Eye (tissue), 1 donor: ENCODE measurements at places on chromosomes 6 and 20.

- no peak for DNase-seq
These were observed 189.0 kb downstream of the BTBD9 start for GRCh38 chr6:38450717-38451116.

GRCh38 chr6:30111266-30111856, 1.5 kb downstream of the TRIM31 start:
- DNase-seq: no peak

GRCh38 chr6:72083976-72084375, 197.6 kb downstream of the RIMS1 start:
- DNase-seq: no peak

DNA sequence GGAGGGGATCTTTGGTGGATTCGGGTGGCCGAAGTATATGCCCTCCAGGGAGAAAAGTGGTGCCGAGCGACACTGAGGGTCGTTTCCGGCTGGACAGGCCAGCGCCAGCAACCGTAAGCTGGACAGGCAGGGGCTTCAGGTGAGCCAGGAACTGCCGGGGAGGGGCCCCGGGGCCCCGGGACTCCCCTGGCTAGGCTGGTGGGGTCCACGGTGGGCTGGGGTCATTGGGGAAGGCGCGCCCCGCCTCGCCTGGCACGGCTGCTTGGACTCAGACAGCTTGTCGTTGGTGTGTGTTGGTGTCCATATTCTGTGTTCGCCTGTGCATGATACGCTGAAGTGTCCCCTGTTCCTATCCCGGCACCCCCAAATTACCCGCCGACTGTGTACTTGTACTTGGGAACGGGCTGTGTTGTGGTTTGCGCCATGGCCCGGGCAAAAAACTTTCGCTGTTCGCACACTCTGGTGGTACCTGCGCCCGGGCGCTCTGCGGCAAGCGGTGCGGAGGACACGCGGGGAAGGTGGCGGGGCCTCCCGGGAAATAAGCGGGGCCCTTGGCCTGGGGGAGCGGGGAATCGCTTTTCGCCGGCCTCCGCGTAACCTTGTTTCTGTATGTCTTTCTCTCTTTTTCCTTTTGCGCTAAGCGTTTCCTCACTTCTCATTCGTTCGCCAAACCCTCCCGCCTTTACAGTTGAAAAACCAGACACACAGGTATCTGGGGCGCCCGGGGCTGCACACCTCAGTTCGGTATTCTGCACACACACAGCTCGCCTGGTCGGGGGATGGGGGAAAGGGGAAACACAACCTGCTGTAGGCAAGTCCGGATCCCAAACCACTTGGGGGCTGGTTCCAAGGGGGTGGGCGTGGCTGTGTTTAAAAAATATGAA, 3.2 kb downstream of the GNAS start:
- peak; percentile 57 for DNase-seq

DNA sequence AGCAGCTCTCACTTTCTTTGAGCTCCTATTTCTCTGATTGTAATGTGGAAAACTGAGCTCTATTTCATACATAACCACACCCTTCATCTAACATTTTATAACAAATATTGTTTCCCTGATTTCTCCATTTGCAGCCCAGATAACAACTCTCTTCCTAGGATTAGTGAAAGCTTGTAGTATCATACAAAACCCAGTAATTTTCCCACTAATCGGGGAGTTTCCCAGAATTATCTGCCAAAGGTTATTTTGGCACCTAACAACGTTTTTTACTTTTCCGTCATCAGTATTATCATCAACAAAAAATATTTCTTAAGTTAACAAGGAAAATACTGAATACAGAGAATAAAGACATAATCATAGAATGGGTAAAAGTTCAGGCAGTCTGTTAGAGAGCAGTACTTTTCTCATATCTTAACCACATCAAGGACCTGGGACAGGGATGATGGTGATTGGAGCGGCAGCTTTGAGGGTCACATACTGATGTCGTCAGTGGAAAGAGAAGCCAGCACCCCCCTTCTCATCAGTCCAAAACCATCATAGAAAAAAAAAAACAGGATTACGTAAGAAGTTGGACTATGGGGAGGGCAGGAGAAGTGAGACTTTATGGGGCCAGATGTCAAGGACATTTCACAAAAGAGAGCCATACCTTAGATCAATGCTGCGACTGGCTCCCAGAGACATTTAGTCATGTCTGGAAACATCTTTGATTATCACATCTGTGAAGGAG, 166.1 kb upstream of the TNFAIP3 start:
- DNase-seq: no peak

DNA sequence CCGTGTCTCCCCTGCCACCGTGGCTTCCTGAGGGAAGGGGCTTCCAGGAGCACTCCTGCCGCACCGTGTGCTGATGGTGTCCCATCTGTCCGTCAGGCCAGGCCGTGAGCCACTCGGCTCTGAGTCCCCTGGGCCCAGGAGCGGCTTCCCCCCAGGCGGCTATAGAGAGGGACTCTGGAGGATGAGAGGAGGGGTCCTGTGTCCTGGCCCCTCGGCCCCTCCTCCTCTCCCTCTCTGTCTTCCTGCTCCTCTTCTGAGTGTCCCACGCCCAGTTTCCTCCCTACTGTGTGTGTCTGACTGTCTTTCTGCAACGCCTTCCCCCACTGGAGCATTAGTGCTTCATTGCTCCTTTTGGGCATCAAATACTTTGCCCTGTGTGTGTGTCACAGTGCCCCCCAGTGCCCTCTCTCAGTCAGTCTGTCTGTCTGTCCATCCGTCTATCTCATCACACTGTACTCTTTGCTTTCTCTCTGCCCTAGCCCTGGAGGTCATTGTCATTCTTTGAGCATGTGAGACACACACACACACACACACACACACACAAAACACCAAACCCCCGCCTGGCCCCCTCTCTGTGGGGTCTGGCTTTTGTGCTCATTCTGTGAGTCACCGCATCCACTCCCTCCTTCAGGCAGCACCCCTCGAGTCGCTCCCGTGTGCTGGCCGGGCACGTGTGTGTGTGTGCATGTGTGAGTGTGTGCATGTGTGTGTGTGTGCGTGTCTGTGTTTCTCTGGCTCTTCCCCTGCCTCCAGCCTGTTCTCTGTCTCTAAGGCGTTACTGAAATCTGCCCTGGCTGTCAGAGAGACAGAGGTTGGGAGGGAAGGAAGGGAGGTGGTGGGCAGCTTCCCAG, 71.9 kb downstream of the SRC start:
- peak; percentile 62 for DNase-seq

DNA sequence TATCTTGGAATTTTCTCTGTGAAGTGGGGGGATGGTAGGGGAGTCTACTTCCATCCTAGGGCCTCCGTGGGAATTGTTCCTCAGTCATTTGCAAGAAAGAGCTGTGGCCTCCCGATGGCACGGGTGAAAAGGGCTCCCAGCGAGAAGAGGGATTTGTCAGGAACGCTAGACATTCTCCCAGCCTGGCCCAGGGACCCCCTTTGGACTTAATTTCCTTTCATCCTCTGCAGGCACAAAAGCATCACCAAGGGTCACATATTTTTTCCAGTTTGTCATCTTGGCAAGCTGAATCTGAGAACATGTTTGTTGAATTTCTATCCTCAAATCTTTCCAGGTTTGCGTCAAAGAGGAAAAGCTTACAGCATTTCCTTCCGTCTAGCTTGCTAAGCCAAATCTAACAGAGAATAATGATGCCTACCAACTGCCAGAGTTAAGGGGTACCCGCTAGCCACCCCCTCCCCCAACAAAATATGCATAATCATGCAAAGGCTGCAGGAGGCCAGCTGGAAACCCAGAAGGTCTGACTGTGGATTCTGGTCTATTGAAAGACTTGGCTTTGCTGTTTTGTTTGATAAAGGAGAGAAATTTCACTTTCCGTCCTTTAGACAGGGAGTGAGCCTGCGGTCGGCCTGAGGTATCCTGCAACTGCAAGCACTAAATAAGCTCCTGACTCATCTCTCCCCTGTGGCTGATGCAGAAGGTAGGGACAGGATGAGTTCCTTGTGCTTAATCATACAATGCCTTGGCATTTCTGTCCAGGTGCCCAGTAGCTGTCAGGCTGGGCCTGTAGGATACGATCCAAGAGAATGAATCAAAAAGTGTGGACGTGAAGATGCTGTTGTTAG, 23.1 kb downstream of the PSMG4 start:
- DNase-seq: peak; percentile 66

DNA sequence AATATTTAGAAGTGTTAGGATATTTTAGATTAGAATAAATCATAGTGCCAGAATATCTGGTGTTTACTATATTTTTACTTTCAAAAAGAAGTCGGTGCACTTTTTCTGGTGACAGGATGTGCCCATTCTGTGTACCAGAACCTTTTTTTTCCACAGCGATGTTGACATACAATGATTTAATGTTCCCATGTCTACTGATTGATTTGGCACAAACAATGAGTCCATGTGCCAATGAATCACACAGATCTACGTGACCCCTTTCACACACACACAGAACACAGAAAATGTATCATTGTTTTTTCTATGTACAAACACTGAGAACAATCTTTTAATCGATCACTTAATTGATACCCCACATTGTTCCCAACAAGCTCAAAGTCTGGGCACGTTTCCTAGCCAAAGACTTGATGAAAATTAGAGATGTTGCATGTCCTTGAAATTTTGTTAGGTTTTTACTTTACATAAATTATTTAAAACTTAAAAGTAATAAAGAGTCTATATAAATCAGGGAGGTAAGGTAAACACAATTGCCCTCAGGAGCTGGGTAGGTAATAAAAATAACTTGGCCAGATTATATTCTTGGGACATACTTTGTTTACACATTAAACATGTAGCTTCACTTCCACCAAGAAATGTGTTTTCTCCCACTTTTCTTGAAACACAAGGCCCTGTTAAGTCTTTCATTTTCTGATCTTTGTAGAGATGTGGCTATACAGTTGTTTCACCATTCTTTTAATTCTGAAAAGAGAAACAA, 36.4 kb upstream of the SOX4 start:
- DNase-seq: no peak

- DNase-seq: no peak
These were observed 100.3 kb downstream of the FAM50B start for GRCh38 chr6:3949521-3949920.

GRCh38 chr20:32957459-32957858, 46.8 kb downstream of the SUN5 start:
- DNase-seq: no peak

- no peak for DNase-seq
These were observed 141.9 kb downstream of the CEBPB start for GRCh38 chr20:50332491-50332980.

GRCh38 chr6:75421316-75422023, 72.1 kb downstream of the FILIP1 start:
- no peak for DNase-seq

GRCh38 chr6:79372757-79373156, 138.3 kb upstream of the HMGN3 start:
- DNase-seq: no peak

GRCh38 chr6:1336246-1336843, 24.4 kb downstream of the FOXQ1 start:
- DNase-seq: peak; percentile 47

- DNase-seq: no peak
These were observed 22.7 kb downstream of the UTRN start for GRCh38 chr6:144307880-144308279.

DNA sequence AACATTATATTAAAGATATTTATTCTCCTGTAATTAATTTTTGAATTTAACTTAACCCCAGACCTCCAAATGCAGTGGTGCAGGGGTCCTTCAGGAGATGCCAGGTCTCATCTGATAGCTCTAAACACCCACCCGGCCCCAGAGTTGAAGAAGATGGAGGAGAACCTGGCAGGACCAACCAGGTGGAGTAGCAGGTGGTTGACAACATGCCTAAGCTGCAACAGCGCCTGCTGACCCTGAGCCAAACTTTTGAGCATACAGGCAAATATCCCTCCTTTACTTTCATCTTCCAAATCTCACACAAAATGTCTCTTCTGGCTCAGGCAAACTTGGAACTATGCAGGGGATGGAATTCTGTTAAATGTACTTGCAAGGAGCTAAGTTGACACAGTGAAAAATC, 145.3 kb upstream of the TCF21 start:
- no peak for DNase-seq

DNA sequence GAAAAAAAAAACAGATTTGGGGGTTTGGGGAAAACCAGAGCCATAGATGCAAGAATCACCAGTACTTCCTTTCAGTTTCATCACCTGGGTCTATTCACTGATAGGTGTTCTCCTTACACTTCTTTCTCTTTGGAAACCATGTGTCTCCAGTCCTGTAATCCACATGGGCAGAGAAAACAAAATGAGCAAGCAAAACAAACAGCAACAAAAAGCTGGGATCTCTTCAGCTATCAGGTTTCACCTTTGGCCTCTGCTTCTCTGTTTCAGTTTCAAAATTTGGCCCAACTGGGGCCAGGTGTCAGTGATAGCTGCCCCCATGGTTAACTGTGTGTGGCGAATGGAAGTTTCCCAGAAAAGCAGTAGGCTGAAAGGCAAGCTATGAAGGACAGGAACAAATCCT, 220.0 kb upstream of the THBS2 start:
- no peak for DNase-seq

- no peak for DNase-seq
These were observed 190.3 kb downstream of the LINC00237 start for GRCh38 chr20:20915844-20916243.

- DNase-seq: no peak
These were observed 250.1 kb downstream of the TBX18 start for GRCh38 chr6:84514089-84514971.

- no peak for DNase-seq
These were observed 3.6 kb upstream of the OSTM1 start for GRCh38 chr6:108078191-108078590.

DNA sequence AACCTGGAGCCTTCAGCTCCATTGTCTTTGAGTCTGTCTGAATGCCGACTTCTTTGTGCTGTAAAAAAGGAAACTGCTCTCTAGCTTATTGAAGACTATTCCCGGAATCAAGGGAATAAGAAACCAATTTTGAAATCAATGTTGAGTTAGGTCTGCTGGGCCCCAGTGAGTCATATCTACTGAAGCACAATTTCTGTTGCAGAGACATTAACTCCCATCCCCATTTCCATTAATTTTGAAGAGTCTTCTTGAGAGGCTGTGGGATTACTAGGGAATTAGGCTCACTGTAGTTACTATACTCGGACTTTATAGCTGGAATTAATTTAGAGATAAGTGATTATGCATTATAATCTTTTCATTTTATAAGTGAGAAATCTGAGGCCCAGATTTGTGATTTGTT, 116.7 kb downstream of the SLC35F1 start:
- DNase-seq: no peak

DNA sequence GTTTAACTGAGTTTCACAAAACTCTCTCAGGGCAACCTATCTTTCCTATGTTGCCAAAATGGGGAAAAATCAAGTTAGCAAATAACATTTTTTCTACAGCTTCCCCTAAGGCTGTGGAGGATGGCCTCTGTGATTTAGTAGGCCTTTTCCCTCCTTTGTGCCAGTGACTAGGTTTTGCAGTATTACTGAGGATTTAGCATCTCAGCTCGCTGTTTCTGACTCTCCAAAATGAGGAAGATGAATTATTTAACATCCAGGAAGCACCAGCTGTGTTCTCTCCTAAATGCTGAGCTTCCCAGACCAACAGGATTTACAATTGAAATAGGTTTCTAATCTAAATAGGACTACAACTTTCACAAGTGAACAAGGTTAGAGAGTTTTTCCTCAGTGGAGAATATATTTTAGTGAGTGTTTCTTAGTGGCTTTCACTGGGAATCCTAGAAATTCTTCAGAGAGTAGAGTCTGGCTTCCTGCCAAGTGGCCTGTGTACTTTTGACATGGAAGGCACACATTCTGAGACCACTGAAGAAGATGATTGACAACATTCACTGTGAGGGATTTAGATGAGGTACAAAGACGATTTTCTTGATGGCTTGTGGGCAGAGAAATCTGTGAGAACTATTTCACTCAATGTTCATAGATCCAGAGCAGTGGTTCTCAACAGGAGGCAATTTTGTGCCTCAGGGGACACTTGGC, 62.4 kb downstream of the PTCHD4 start:
- DNase-seq: peak; percentile 13
